ENCODE measurements at places on chromosomes 3 and 15.

GRCh38 chr3:153625506-153625905 is 463.5 kb downstream of the RAP2B start:
- no peak for DNase-seq

DNA sequence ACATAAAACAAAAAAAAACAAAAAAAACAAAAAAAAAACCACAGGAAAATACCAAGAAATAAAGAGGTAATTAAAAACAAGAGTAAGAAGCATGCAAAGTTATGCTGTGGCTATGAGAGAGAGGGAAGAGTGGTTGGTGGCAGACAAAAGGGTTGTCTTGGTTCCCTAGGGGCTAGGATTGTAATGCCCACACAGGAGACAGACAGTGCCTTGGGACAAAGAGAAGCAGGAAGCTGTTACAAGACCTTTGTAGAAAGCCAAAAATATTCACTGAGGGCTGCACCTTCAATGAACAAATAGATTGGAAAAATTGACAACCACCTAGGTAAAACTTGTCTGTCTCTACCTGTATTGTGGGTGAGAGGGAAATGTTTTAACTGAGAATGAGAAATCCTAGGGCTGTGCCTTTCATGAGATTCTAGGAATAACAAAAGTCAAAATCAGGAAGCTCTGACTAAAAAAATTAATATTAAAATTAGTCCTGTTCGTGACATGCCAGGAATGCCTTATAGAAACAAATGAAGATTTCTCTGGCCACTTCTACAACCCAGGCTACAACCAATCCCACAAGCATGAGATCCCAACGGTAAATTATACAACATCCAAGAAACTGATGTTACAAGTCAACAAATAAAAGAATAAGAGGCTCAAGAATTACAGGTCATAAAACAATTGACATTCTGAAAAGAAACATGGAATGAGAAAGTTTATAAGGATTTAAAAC is 45.0 kb upstream of the PRICKLE2 start:
- DNase-seq: no peak

GRCh38 chr3:196097373-196098154 is 15.7 kb upstream of the TFRC start:
- no peak for DNase-seq

GRCh38 chr3:66039590-66039887 is 821 bp upstream of the MAGI1 start:
- peak; percentile 21 for DNase-seq

DNA sequence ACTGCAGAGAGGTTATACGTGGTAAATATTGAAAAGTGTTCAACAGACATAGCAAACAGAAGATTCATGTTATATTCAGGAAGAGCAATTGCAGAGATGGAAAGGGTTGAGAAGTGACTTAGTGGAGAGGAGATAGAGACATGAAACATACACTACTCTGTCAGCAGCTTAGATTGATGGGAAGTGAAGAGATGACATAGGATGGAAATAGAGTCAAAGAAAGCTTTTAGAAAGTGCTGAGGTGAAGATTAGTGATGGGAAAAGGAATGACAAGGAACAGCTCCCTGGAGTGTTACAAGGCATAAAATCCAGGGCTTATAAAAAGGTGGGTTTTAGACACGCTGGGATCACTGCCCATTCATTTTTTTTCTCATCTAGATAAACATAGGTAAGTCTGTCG is 17.2 kb upstream of the GOLIM4 start:
- no peak for DNase-seq

DNA sequence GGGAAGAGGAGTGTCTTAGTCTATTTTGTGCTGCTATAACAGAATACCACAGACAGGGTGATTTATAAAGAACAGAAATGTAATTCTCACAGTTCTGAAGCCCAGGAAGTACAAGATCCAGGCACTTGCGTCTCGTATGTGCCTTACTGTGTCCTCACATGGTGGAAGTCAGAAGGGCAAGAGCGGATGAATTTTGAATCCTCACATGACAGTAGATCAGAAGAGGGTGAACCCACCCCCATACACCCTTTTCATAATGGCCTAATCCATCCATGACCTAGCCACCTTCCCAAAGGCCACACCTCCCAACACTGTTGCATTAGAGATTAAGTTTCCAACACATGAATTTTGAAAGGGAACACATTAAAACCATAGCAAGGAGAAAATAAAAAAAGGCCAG is 18.7 kb upstream of the ANXA2 start:
- no peak for DNase-seq

- no peak for DNase-seq
Observed at GRCh38 chr3:48630833-48631232, 4.4 kb downstream of the SLC26A6 start.
